Epithelial cell of prostate (primary cell): ENCODE measurements at places on chromosomes 13 and 19.
A peak's percentile ranks its signal among the peaks of the same experiment; 100 is the strongest.

DNA sequence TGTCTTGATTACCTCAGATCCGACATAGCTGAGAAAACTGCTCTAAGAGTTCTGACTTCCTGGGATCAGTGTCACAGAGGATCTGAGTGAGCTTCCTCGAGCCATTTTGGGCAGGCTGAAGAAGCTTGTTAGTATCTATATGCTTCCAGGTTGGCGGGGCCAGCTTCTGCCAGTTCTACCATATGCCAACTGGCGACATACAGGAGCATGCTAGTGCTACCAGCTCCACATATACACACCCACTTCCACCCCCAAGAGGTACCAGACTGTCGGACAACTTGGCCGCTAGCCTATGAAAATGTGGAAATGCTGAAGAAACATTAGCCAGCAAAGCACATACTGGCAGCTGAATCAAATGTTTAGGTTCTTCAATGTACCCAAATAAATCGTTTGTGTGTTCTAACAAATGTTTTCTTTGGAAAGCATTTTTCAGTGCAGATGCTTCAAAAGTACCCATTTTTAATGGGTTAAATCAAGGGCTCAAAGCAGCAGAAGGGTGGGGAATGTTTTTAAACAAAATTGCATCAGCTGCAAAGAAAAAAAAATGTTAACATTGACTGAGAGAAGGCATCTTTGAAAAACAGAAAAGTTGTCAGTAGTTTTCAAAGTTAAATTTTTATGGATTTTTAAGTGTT, 163.7 kb downstream of the KLF12 start:
- DNase-seq: no peak

- no peak for DNase-seq
Measured at GRCh38 chr13:109307027-109307426, 479.4 kb downstream of the IRS2 start.

- peak; percentile 78 for DNase-seq
Measured at GRCh38 chr13:113981194-113981605, 7.3 kb upstream of the C13orf46 start.

DNA sequence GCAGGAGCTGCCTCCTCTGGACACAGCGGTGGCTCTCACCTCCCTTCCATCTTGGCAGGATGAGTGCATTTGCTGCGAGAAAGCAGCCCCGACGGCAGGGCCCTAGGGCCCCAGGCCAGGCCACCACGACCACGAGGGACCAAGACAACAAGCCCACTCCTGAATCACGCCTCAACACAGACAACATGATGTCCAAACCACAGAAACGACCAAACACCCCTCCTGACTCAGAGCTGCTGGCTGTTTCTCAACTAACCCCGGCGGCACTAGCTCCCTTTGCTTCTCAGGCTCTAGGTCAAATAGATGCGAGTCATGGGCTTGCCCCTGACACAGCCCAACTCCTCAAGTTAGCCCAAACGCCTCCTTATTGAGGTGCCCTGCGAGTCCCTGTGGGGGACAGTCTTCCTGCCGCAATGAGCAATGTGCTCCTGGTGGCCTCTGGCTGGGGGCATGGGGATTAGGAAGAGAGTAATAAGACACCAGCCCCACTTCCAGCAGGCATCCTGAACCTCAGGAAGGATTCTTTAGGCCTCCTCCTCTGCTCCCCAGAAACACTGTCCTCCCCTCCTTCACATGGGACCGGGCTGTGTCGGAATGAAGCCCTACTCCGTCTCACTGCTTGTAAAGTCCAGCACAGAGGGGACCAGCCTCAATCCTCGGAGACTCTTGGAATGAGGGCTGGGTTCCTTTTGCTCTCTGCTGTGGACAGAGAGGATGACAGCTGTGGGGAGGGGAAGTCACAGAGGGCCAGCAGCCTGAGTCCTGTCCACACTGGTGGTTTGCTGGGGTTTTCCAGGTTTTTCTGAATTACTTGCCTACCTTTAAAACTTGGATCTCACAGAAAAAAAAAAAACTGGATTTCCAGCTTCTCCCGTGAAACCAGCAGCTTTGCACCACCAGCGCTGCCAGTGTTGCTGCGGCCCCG, 6.9 kb upstream of the ATF5 start:
- no peak for DNase-seq

DNA sequence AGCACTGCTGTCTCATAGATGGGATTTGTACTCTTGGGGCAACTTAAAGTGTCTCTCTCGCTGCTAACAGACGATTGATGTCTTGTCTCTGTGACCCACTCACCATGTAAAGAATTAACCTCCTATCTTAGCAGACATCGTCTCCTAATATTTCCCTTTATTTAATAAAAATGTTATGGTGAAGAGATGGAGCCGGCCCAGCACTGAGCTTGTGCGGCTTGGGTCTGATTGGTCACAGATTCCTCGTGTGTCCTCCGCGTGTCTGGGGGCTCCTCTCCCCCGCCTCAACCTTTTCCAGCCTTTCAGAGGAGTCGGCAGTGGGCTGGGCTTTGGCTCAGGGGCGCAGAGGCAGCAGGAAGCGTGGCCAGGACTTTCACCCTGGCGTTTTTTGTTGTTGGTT, 13.2 kb upstream of the CRTC1 start:
- DNase-seq: no peak

DNA sequence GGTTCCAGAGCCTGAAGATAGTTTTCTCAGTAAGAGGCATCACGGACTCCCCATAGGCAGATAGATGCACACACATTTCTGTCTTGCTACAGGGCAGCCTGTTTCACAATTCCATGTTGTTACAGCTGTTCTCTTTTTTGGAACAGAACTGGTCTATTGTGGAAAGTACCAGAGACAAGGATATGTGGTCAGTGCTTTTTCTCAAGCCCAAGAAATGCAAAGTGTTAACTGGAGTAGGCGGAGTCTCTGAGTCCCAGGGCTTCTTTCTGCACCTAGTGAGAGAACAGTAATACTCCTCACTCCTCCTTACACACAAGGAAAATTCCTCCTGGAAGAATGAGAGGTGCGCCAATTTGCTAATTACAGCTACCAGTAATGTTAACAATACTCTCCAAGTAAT, 141.6 kb upstream of the ARGLU1 start:
- DNase-seq: no peak

DNA sequence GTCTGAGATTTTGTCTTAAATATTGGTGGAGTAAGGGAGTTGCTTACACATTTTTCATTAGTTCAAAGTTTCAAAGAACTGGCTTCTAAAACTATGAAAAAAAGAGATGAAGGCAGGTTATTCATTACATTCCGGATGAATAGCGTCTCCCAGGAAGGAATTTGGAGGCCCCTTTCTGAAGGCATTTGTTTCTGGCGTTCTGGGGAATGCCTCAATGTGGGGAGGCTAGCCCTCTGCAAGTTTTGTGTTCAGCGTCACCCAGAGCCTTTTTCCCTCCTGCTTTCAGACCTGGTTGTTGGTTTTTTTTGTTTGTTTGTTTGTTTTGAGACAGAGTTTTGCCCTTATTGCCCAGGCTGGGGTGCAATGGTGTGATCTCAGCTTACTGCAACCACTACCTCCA, 21.0 kb downstream of the FAM124A start:
- no peak for DNase-seq

DNA sequence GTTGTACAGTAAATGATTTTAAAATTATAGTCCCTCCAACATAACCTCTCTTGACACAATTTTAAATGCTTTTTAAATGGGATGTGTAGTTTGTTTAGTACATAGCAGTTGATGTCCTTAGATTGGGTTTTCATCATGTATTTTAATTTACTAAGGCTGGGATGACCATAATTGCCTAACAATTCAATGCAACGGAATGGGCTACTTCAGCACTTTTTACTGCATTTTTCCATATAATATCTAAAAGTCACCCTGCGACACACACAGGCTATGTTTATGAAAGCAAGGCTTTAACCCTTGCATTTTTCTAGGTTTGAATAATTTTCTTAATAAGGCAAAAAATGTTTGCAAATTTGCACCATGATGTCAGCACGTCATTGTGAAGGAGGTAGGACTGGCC, 321.0 kb downstream of the DLEU7 start:
- no peak for DNase-seq

- no peak for DNase-seq
Measured at GRCh38 chr13:41900918-41901317, 60.0 kb downstream of the VWA8 start.

DNA sequence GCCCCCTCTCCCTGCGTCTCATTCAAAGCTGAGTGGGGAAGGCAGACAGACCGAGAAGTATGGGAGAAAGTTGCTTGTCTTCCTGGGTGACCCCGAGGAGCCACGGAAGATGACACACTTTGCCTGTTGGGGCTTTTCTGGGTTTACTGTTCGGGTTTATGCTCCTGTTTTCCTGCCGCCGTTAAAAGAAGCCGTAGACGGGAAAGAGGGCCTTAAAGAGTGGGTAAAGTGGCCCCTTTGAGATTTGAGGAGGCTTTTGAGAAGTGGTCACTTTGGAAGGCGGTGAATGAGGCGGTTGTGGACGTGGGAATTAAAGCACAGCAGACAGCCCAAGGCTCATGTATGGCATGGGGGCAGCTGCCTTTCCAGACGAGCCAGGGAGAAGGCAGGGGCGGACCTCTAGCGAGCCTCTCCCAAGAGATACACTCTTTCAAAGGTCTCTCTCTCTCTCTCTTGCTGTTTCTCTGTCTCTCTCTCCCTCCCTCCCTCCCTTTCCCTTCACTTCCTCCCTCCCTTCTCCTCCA, 493 bp upstream of the LHFPL6 start:
- DNase-seq: no peak

- DNase-seq: no peak
Measured at GRCh38 chr19:5956728-5957127, 21.2 kb downstream of the RANBP3 start.

DNA sequence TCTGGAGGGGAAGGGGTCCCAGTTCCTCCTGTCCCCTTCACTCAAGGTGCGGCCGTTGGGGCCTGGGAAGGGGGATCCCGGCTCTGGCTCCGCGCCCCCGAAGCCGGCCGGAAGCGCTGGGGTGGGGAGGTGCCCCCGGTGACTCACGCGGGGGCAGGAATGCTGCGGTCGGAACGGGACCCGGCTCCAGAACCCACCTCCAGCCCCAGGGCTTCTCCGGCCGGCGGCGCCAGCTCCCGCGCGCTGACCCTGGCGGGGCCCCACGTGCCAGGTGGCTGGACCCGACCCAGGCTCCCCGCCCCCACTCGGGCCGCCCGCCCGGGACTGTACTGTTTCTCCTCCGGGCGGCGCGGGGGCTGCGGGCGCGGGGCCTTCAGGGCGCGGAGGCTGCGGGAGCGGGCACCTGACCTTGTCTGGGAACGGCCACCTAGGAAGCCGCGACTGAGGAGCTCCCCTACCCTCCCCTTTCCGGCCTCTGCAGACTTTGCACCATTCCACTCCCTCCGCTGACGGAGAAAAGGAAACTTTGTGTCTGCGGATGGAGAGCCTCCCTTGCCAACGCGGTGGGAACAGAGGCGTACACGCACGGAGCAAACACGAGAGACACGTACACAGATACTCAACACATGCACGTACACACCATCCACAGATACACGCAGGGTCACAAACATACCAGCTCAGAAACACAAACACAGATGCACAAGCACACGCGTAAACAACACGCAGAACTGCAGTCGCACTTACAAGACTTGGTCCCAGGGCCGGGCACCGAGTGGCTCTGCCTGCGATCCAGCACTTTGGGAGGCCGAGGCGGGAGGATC, 7.2 kb downstream of the AXL start:
- no peak for DNase-seq

DNA sequence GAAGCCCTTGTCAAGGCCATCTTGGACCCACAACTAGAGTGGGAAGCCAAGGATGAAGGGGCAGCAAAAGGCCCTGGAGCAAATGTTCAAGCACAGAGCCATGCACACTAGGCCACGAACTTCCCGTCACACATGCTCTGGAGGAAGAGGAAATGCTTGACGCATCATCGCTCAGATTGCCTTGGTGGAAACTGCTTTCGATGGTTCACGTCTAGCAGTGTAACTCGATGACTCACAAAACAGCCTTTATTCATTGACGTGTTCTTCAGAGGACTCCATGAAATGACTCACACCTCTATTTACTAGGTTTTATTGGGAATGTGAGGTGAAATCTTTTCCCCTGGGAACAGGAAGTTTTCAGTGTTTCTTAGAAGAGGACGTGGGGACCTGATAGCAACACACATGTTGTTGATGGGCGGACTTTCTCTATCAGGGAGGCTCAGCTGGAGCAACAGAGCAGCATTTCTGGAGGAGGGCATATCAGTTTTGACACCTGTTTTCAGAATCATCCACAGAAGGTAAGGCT, 79.8 kb upstream of the FLT1 start:
- DNase-seq: peak; percentile 96

DNA sequence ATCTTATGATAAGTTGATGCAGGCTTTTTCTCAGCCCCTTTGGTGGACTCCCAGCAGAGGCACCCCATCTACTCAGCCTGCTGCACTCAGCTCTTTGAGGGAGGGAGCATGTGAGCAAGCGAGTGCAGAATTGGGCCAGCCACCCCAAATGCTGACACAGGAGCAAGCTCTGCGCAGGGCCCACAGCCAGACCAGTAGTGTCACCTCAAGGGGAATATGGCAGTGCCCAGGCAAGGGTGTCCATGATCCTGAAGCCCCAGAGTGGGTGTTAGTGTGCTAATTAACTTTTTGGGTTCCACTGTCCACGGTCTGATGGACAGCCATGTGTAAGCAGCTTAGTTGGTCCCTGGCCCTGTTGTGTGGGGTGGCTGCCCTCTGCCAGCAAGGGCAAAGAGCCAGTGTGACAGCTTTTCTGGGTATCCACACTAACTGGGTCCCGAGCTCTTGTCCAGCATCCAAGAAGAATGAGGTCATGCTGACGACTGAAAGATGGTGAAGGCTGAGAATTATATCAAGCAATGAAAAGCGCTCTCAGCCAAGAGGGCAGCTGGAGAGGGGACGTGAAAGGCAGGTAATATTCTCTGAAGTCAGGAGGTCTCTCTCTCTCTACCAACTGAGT, 898.3 kb upstream of the PCDH9 start:
- no peak for DNase-seq

GRCh38 chr19:30564551-30565011, 192.4 kb downstream of the ZNF536 start:
- DNase-seq: no peak

GRCh38 chr19:34220472-34221063, 33.8 kb upstream of the GARRE1 start:
- DNase-seq: no peak

GRCh38 chr13:51033421-51034185, 77.5 kb downstream of the C13orf42 start:
- no peak for DNase-seq

DNA sequence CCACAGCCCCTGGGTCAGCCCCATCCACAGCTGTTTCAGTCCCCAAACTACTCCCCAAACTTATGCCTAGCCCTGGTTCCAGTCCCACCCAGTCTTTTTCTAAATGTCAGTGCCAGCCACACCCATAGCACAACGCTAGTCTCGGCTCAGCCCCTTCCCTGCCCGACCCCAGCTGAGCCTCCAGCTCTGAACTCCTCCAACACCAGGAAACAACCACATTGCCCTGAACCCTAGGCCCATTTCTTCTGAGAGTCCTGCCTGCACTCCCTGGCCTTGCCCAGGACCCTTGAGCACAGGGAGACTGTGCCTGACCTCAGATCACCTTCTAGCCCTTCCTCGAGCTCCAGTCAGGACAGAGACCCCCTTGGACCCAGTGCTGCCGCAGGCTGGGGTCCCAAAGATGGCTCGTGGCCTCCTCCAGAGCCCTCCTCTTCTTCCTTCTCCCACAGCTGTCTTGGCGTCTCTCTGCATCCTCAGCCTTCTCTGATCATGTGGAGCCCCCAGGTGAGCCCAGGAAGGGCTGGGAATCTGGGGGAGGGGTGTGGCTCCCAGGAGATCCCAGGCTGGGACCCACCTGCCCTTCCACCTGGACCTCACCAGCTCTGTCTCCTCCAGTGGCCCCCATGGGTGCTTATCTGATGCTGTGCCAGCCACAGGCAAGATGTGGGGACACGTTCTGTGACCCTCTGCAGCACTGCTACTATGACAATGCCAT, 33.0 kb upstream of the IGFL1 start:
- no peak for DNase-seq

GRCh38 chr19:56150358-56150757, 9.3 kb downstream of the ZNF444 start:
- DNase-seq: no peak
